ENCODE measurements at places on chromosomes 6 and 20. TPM values are rescaled to one million over a fixed set of nuclear protein-coding genes. Genes with fewer than 3 reads are reported as not detected.
A peak's percentile ranks its signal among the peaks of the same experiment; 100 is the strongest.

DNA sequence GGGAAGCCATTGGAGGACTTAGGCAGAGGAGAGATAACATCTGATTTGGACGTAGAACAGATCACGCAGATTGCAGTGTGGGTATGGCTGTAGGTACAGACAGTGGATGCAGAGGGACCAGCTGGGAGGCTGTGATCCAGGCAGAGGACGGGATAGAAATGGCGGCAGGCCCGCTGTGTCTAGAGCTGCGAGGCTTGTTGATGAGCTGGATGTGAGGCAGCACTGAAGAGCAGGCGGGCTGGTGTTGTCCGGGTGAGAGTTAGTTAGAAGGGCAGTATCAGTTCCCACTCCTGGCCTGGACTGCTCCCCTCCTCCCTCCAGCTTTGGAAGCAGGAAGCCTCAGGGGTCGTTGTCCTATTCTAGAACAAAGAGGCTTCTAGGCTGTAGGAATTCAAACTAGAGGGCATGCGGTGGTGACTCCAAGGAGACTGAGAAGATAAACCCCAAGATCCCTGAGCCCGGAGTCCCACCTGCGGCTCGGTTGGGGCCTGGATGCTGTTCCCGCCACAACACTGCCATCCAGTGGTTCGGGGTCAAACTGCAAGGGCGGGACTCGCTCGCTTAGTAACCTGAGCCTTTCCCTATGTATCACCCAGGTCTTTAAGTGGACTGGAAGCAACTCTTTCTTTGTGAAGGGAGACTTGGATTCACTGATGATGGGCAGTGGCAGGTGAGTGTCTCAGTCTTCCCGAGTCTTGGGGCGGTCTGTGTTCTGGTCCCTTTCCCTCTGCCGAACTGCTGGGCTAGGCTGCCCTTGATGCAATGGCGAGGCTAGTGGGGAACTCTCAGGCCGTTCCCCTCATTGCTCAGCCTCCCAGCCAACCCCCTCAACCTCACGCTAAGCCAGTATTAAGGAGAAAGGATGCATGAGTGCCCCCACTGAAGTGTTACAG is 11.2 kb downstream of the TLDC2 start:
- no peaks in the 10 kb centered on the region for H3K4me1 ChIP-seq
- H3K27ac ChIP-seq = no peak overlapping the region
- no peak overlapping the region for H3K4me3 ChIP-seq
- no peaks in the 10 kb centered on the region for H3K36me3 ChIP-seq
- H3K27me3 ChIP-seq = no peaks in the 10 kb centered on the region

DNA sequence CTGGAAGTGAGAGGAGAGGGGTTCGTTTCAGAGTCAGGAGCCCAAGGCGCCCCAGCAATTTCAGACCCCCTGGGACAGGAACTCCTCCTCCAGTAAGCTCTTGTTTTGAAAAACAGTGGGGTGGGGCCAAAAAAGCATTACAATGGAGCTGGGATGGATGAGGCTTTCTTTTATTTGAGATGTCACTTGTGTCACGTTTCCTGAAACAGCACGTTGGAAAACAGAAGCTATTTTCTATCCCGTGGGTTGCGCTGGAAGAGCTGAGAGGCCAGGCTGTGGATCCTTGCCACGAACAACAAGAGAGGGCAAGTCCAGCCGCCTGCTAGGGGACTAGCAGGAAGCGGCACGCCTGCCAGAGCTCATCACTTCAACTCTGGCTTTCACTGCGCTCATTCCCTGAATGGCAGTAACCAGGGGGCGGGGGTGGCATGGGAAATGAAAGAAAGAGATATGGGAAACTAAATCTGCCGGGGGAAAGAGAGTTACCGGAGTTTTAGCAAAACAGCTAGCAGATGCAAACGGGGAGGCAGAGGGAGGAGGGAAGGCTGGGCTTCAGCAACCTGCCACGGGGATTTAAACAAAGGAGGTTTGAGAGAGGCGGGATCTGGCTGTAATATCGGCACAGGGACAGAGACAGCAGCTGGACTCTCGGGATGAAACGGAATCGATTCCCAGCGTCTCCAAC is 34.6 kb downstream of the GCNT2 start:
- peak overlapping the region; percentile 56 for H3K27ac ChIP-seq
- H3K4me3 ChIP-seq = peak overlapping the region; percentile 7
- no peaks in the 10 kb centered on the region for H3K4me1 ChIP-seq
- no peaks in the 10 kb centered on the region for H3K36me3 ChIP-seq
- no peaks in the 10 kb centered on the region for H3K27me3 ChIP-seq
- peak; percentile 68 for DNase-seq

DNA sequence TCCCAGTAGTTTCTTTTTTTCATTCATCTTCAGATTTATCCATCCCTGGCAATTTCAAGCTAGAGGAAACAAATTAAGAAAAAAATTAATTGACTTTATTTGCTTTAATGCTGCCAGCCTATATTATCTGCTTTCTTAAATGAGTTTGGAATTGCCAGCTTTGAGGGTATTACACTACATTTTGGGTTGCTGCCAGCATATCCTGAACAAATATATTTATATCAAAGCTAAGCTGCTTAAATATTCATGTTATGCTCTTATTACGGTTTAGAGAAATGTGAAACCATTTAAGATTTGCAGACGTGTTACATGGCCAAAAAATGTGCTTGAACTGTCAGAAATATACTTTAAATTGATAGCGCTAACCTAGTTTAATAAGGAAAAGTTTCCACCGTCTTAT is 59.7 kb downstream of the GRIK2 start:
- no peak overlapping the region for H3K4me3 ChIP-seq
- no peaks in the 10 kb centered on the region for H3K36me3 ChIP-seq
- DNase-seq = peak; percentile 16
- no peak overlapping the region for H3K27ac ChIP-seq

SLC35D3 gene
- total RNA-seq = 0.54 TPM

MLIP gene
- total RNA-seq = 1.3 TPM
